Skin of body (tissue), 3 donors: ENCODE measurements at places on chromosomes 13 and 19.
A peak's percentile ranks its signal among the peaks of the same experiment; 100 is the strongest.

GRCh38 chr13:77580748-77581147 lies 45.2 kb downstream of the SCEL start:
- no peak for DNase-seq

GRCh38 chr19:4576016-4576933 lies 16.8 kb upstream of the SEMA6B start:
- DNase-seq, result no peak

DNA sequence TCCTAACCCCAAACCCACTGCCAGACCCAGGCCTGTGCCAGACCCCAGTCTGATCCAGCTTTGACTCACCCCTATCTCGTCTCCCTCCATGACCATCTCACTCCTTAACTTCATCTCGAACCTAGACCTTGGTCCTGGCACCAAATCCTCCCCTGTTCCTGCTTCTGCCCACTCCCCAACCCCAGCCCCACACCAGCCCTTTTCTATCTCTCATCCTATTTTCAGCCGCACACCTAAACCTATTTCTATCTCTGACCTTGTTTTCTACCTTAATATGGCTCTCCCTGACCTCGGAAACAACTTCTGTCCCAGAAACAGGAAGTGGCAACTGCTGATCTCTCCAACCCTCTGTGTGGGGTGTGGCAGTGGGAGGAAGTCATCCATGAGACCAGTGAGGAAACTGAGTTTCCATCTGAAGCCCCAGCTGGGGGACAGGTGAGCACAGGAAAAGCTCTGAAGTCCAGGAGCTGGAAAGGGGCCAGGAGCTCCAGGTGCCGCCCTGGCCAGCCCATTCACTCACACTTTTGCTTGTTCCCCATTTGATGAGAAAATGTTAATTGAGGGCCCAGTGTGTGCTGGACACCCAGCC lies 13.7 kb downstream of the PTH2 start:
- no peak for DNase-seq

- no peak for DNase-seq
Measured at GRCh38 chr19:1968279-1969175, 27.6 kb downstream of the CSNK1G2 start.

DNA sequence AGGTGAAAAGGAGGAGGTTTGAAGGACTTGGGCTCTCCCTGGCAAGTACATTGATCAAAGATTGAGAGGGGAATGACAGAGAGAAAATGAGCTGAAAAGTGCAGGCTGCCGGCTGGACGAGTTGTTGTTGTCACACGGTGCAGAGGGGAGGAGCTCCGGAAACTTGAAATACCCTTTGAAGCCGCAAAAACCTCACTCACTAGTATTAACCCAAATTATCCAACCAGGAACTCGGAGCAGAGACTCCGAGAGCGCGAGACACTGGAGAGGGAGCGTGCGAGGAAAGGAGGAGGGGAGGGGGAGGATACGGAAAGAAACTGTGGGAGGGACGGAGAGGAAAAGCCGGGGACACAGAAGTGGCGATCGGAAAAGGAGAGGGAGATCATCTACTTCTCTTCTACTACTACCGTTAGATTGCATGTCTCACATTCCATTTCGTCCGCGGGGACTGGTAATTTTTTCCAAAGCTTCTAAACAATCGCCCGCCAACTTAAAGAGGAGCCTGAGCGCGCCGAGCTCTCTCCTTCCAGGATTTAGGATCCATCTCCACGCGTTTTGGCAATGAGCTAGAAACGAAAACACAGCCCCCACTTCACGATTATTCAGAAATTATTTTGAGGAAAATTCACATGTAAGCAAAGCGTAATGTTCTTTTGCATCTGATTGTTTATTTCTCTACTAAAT lies at the start of gene DACH1:
Gene DACH1, minus strand, starts transcription at position 74 of the 684 bp plus-strand sequence.
- DNase-seq, result peak; percentile 41

- no peak for DNase-seq
Measured at GRCh38 chr19:38915329-38916321, 3.6 kb upstream of the CCER2 start.
